ENCODE measurements at places on chromosomes 13 and 19.
A peak's percentile ranks its signal among the peaks of the same experiment; 100 is the strongest.

- DNase-seq, result no peak
Measured at GRCh38 chr19:17370026-17370587, 7.0 kb downstream of the PLVAP start.

GRCh38 chr19:2047076-2047448 lies 4.0 kb downstream of the MKNK2 start:
- no peak for DNase-seq

DNA sequence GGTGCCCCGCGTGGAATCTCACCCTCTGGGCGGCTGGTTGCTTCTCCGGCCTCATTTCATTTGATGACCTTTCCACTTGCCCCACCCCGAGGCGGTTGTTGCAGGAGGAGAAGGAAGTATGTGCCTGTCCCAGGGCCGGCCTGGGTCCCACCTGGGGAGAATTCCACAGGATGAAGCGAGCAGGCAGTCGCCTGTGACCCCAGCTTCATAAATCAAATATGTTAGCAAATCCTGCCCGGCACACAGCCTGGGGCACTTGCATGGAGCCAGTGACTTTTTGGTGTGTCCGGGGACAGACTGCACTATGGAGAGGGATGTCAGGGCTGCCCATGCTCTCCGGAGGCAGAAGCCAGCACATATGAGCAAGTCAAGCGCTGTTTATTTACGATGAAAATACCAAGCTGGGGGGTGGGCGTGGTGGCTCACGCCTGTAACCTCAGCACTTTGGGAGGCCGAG lies 19.7 kb upstream of the ZBTB7A start:
- no peak for DNase-seq

GRCh38 chr13:25874064-25874737 lies 177.6 kb downstream of the SHISA2 start:
- DNase-seq, result no peak

GRCh38 chr13:19182536-19182935 lies 912 bp upstream of the TUBA3C start:
- DNase-seq, result no peak

DNA sequence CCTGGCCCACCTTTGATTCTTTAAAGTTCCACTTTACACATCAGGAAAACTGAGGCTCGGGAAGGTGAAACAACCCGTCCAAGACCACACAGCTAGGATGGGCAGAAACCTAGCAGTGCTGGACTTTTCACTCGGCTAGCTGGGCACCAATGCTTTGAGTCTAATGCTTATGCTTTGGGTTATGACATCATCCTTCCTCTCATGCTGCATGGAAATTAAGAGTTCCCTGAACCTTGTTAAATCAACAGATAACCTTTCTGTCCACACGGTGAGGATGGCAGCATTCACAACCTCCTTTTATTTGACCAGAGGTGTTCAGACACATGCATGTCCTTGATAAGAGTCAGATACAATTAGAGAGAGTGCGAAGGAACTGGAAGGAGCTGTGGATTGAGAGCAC lies 138.4 kb downstream of the UQCRFS1 start:
- no peak for DNase-seq

DNA sequence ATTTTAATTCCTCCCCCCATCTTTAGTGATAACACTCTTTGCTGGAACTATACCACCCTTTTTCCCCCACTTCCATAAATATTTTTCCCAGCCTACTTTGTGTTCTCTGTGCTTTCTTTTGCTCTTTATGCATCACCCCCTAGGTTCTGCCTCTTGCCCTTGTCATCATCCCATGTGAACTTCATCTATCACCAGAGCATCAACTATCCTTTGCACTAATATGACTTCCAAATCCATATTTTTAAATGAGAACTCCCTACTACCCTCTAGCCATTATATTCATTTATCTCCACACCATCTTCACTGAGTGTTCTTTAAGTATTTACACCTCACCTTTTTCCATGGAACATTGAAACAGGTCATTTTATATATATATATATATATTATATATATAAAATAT lies 452.7 kb downstream of the FOXO1 start:
- no peak for DNase-seq

- DNase-seq, result peak; percentile 62
Measured at GRCh38 chr19:18205200-18205892, 1.5 kb upstream of the RAB3A start.

GRCh38 chr19:42613666-42614065 lies 18.9 kb upstream of the CEACAM8 start:
- no peak for DNase-seq

- no peak for DNase-seq
Measured at GRCh38 chr13:48334534-48335127, 31.1 kb downstream of the RB1 start.

DNA sequence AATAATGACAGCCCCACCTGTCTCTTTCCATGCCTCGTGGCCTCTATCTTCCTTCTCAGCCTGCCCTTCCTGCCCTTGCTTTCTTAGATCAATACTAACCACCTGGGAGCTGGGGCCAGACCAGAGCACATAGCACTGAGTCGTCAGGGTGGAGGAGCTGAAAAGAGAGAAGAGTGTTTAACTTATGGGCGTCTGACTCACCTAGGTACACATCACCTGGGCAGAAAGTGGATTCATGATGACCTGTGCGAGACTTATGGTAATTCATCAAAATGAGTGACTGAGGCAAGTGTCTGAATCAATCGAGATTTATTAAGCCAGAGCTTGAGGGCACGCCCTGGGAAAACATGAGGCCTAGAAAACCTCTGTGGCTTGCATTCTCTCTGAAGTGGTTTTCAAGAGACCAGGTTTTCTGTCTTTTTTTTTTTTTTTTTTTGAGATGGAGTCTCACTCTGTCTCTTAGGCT lies 19.2 kb downstream of the CEACAM6 start:
- peak; percentile 99 for DNase-seq

DNA sequence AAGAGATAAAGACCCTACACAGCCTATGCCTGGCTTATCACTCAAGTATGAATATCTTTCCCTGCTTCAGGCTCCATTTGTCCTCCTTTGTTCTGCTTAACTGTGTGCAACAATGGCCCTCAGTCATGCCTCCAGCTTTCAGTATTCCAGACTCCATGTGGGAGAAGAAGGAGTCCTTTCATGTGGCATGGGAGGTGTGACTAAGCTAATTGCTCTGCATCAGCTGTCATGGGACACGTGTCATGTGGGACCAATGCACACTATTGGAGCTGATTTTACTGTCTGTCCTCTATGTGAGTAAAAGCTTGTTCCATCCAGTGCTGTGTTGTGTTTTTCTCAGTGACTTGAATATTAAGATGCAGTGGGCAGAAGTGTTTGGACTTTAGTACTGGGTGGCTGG lies 1198.3 kb downstream of the OLFM4 start:
- DNase-seq, result no peak

DNA sequence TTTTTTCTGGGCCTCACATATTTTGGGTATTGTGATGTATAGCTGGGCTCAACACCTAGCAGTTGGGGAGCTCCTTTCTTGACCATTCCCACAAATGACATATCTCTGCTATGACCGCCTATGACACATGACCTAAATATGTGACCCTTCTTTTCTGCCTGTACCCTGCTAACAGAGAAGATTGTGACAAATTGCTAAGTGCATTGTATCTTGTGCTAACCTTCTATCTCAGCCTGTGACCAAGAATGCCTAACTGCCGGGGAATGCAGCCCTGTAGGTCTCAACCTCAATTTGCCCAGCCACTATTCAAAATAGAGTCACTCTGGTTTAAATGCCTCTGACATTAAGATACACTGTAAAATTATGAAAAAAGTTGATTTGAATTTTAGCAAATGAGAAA lies 6.8 kb upstream of the ZNF429 start:
- DNase-seq, result no peak

DNA sequence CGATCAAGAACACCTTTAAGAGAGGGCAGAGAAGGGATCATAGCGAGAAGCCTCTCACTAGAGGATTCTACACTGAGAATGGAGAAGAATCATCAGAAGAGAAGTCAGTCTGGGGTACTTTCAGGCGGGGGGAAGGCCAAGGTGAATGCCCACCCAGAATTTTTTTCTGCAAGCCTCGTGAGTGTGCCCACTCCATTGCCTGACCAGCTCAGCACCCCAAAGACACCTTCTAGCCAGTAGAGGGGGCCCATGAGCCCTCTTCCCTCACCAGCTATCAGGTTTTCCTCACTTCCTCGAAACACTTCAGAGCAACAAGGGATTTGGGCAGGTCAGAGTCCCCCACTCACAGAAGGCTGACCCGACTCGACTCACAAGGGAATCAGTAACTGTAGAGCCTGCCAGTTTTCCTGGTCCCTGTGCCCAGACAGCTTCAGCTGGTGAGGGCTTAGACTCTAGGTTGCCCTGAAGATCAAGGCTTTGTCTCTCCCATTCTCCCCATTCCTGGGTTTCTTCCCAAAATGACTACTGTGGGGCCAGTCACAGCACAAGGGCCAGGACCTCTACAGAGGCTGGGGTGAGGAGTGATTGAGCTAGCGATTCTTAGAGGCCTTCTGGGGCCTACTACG lies 18.4 kb downstream of the NLRP13 start:
- DNase-seq, result no peak

DNA sequence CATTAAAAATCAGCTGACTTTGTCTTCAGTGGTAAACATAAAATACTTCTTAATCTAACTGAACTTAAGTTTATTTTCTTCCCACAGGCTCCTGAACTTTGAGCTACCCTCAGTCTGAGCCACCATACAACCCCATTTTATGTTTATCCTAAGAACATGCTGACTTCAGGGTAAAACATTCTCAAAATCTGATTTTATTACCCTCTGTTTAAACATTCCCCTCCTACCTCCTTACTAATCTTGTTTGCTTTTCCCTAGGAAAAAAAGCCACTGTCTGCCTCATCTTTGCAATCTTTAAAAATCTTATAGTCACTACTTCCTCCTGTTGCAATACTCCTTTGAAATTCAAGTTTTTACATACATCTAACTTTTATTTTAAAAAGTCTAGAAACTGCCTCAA lies 4.0 kb downstream of the ZNF91 start:
- DNase-seq, result no peak

GRCh38 chr13:35139591-35139990 lies 197.5 kb downstream of the NBEA start:
- DNase-seq, result no peak

- no peak for DNase-seq
Measured at GRCh38 chr19:2719920-2720776, 1.0 kb downstream of the DIRAS1 start.

DNA sequence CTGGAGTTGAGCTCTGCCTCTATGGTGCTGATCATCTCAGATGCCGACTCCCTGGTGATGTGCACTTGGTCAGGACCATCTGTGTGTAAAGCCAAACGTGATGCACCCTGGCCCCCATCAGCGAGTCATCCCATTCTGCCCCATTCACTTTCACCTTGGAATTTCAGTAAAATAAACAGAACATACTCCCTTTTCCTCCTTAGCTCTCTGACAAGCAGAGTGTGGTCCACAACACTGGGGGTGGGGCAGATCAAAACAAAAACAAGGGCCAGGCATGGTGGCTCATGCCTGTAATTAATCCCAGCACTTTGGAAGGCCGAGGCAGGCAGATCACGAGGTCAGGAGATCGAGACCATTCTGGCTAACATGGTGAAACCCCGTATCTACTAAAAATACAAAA lies 12.3 kb downstream of the CEACAM20 start:
- no peak for DNase-seq

DNA sequence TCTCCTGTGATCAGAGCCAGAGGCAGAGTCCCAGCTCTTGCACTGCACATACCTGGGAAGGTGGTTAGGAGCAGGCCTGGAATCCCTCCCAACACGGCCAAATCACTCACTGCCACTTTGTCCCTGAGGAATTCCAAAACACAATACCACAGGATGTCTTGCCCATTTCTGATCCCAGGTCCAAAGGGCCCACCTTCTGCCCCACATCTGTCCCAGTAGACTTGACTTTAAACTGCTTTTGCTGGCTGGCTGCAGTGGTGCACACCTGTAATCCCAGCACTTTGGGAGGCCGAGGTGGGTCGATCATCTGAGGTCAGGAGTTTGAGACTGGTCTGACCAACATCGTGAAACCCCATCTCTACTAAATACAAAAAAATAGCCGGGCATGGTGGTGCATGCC lies 18.9 kb downstream of the ZNF536 start:
- DNase-seq, result no peak

- DNase-seq, result no peak
Measured at GRCh38 chr13:45051315-45051714, 62.0 kb downstream of the GPALPP1 start.

- DNase-seq, result peak; percentile 96
Measured at GRCh38 chr19:11558881-11559828, at the start of gene ELOF1. Gene ELOF1, minus strand, starts transcription at chr19:11559230. Its CDS starts 4,883 bp downstream, at chr19:11554347.

- no peak for DNase-seq
Measured at GRCh38 chr13:112324116-112324515, 52.0 kb upstream of the SPACA7 start.

DNA sequence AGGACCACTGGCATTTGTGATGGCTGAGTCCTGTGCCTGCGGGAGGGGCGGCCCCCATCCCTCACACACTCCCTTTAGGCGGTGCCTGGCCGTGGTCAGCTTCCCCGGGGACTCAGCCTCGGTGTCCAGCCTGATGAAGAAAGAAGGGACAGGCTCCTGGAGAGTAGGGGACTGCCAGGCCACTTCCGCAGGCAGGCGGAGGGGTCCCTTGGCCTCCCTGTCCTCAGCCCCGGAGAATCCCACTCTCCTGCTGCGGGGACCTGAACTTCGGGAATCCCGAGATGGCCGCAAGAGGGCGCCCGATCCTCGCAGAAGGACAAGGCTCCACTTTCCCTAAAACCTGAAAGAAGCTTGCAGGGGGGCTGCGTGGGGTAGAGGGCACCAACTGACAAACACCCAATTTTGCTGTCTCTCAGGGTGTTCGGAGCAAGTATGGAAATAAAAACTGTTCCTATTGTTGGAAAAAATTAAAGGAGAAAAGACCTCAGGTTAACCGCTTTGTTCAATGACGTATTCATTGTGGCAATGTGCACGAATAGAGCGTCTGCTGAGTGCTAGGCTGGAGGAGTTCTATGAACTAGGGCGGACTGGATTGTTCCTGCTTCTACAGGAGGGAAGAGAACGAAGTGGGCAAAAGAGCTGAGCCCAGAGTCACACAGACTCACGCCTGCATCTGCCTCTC lies 297.3 kb downstream of the ZNF536 start:
- DNase-seq, result no peak

DNA sequence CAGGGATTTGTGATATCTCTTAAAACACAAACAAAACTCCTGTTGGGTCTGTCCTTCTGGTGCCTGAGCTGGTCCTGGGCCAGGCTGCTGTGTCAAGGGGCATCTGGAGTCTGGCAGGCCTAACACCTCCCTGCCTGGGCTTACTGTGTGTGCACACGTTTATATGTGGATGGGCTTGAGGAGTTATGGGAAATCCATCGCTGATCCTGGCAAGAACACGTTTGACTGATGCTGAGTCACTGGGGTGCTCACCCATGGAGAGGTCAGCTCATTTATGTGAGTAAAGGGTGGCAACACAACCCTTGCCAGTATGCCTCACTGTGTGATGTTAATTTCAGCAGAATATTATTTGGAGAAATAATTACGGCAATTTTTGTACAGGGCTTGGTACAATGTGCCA lies 44.5 kb upstream of the PCDH8 start:
- DNase-seq, result no peak

- DNase-seq, result no peak
Measured at GRCh38 chr19:20607943-20608342, 42.4 kb upstream of the ZNF737 start.
